ENCODE measurements at places on chromosomes 1 and 21.

- no peak for DNase-seq
Measured at GRCh38 chr1:229230140-229230892, 40.6 kb upstream of the RAB4A start.

DNA sequence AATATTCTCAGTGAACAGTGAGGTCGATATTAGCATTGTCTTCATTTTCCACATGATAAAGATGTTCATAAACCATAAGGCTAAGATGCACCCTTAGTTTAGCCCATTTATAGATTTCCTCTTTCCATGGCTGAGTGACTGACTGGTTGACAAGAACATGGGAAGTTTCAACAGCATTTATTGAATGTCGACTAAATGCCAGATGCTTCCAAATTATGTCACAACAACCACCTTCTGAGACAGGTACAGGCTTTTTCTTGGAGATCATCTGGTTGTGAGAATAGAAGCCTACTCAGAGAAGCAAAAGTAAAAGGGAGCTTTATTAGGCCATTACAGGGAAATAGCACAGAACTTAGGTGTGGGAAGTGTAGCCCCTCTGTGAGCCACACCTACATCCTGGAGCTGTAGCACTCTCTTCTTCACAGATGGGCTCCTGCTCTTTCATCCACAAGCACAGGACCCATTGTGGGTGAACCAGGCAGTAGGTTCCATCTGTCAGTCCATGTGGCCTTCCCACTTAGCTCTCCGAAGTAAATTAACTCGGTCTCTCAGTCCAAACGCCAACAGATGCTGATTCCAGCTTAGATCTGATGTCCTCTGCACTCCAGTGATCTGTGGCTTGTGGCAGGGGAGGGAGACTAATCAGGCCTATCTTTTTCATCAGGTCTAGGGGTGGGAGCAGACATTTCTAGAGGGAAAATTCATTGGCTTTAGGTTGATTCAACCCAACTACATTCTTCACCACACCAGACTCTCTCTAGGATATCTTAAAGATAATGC, 14.3 kb downstream of the ATP2B4 start:
- no peak for DNase-seq

DNA sequence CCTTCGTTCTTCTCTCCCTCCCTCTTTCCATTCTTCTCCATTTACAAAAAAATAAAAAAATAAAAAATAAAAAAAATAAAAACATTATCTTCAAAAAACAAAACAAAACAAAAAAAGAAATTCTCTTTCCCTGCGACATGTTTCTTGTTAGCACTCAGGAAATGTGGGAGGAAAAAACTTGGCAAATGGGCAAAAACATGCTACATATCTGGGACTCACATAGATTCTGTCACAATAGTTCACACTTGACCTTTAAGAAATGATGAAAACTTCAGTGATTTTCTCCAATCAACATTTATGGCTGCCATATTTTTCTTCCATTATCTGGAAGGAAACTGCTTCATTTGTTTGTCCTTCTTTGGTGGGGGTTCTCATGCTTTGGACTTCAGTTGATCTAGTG, 109.3 kb downstream of the PRKAB2 start:
- DNase-seq, result no peak

DNA sequence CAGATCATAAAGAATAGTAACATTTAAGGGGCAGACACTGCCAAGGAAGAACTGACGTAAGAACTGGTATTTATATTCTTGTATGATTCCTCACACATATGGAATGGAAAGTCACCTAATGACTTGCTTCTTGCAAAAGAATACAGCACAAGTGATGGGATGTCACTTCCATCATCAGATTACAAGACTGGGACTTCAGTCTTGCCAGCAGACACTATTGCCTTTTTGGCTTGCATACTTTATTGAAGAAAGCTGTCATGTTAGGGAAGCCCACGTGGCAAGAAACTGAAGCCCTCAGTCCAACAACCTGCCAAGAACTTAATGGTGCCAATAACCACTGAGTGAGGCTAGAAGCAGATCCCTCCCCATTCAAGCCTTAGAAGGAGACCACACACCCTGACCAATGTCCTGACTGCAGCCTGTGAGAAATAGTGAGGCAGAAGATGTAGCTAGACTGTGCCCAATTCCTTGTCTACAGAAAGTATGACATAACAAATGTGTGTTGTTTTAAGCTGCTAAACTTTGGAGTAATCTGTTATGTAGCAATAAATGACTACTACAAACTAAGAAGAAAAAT, 12.0 kb downstream of the EGLN1 start:
- DNase-seq, result peak; percentile 64

GRCh38 chr1:17496419-17496818, 43.1 kb upstream of the ARHGEF10L start:
- no peak for DNase-seq

DNA sequence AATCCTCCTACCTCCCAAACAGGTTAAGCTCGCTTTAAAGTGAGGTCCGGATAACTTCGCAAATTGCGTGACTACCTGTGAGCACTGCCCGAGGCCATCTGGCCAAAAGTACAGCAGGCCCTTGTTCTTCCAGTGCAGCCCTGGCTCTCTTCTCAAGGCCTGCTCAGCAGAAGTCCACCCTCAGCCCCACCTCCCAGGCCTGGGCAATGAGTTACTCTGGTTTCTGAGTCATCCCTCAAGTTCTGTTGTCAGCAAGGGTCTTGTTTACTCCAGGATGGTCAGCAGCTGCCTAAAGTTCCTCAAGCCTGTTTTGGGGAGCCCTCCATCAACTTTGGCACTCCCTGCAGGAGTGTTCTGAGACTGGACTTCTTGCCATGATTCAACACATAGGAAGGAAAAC, 101.7 kb downstream of the BCAR3 start:
- peak; percentile 89 for DNase-seq
